ENCODE measurements at places on chromosomes 7 and 10. TPM values are rescaled to one million over a fixed set of nuclear protein-coding genes. Genes with fewer than 3 reads are reported as not detected.

TRIL gene
- total RNA-seq: 17.4 TPM

DOCK4 gene
- total RNA-seq: 95.0 TPM

THSD7A gene
- total RNA-seq: 19.0 TPM

HOXA13 gene
- 0.10 TPM for total RNA-seq

MMD2 gene
- 7.1 TPM for total RNA-seq

ZNF425 gene
- total RNA-seq: 5.7 TPM

PILRA gene
- total RNA-seq: 4.1 TPM

FKBP6 gene
- not detected for total RNA-seq

PIP gene
- not detected for total RNA-seq

CNPY1 gene
- 0.66 TPM for total RNA-seq

CCDC136 gene
- 53.9 TPM for total RNA-seq

SDK1 gene
- 10.4 TPM for total RNA-seq

FAM3C gene
- total RNA-seq: 46.7 TPM

GHRHR gene
- total RNA-seq: 2.7 TPM

AOC1 gene
- total RNA-seq: not detected

FAM221A gene
- 12.1 TPM for total RNA-seq

FBXL13 gene
- total RNA-seq: 8.9 TPM

WNT2 gene
- total RNA-seq: 0.94 TPM

PCLO gene
- 53.5 TPM for total RNA-seq

TMEM176A gene
- total RNA-seq: 14.7 TPM

TMEM176B gene
- total RNA-seq: 50.6 TPM

JCAD gene
- 169 TPM for total RNA-seq

SPDYE6 gene
- not detected for total RNA-seq

CABCOCO1 gene
- total RNA-seq: 6.2 TPM

CCL26 gene
- total RNA-seq: not detected
